ENCODE measurements at places on chromosomes 1 and 21.

- H3K27ac ChIP-seq, result no peak overlapping the region
- peaks cover 2% of the 10 kb centered on the region for H3K27me3 ChIP-seq
- H3K36me3 ChIP-seq, result no peaks in the 10 kb centered on the region
Observed at GRCh38 chr21:41610042-41610839, 102.3 kb upstream of the TMPRSS2 start.

- H3K27me3 ChIP-seq, result peaks cover 26% of the 10 kb centered on the region
- no peak overlapping the region for H3K27ac ChIP-seq
- no peaks in the 10 kb centered on the region for H3K4me1 ChIP-seq
- no peak overlapping the region for H3K4me3 ChIP-seq
Observed at GRCh38 chr1:34419663-34420136, 243.0 kb downstream of the C1orf94 start.

GRCh38 chr1:29412591-29412990 lies 176.3 kb downstream of the PTPRU start:
- H3K4me3 ChIP-seq, result no peak overlapping the region
- H3K36me3 ChIP-seq, result no peaks in the 10 kb centered on the region
- H3K4me1 ChIP-seq, result peaks cover 7% of the 10 kb centered on the region
- no peak for DNase-seq
- peaks cover 35% of the 10 kb centered on the region for H3K27me3 ChIP-seq

GRCh38 chr1:96509951-96510350 lies 211.6 kb upstream of the PTBP2 start:
- no peak for DNase-seq
- no peaks in the 10 kb centered on the region for H3K27me3 ChIP-seq
- peaks cover 32% of the 10 kb centered on the region for H3K4me1 ChIP-seq
- H3K27ac ChIP-seq, result peak overlapping the region; percentile 73
- H3K4me3 ChIP-seq, result no peak overlapping the region

DNA sequence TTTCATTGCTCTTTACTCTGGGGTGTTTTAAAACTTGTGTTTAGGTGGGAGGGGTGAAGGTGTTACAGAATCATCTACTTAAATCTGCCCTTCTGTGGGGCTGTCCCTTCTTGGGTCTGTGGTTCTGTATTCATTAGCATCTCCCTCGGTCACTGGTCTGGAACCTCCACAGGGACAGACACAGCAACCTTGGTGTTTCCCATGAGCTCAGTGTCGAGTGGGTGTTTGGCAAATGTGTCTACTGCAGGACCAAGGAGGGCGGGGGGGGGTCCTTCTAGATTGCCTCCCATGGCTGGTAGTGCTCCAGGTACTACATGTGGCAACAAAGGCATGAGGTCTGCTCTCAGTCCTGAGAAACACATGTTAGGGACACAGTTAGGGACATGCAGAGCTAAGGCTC lies 273.4 kb downstream of the PCP4 start:
- H3K4me3 ChIP-seq, result no peak overlapping the region
- no peak overlapping the region for H3K27ac ChIP-seq
- no peaks in the 10 kb centered on the region for H3K27me3 ChIP-seq
- H3K36me3 ChIP-seq, result no peaks in the 10 kb centered on the region

DNA sequence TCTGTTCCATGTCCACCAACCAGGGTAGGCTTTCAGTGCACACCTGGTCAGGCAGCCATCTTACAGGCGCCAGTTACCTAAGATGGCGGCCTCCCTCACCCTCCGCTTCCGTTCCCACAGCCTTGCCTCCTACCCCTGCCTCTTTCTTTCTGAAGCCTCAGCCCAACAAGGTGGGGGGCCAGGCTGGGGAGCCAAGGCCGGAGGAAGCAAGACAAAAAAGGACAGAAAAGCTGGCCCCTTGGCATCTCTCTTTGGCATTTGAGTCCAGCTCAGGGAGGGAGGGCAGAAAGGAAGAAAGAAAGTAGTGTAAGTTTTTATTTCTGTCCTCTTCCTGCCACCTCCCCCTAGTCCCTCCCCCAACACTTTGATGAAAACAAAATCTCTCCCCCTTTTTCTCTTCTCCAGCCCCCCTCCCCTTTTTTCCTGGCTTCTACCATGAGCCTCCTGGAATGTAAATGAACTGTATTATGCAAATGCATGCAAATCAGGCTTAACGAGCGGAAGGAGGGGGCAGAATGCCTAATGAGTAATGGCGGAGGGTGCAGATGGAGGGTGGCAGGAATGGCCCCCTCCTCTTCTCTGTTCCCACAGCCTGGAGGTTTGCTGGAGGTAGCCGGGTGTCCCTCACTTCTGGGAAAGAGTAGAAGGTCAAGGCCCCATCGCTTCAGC lies 43.8 kb downstream of the RHBG start:
- DNase-seq, result no peak
- H3K27me3 ChIP-seq, result peaks cover 59% of the 10 kb centered on the region
- no peaks in the 10 kb centered on the region for H3K36me3 ChIP-seq
- no peak overlapping the region for H3K27ac ChIP-seq
- H3K4me1 ChIP-seq, result no peaks in the 10 kb centered on the region

All from mesothelial cell of epicardium (in vitro differentiated cells).